ENCODE measurements at places on chromosomes 12 and 14.

DNA sequence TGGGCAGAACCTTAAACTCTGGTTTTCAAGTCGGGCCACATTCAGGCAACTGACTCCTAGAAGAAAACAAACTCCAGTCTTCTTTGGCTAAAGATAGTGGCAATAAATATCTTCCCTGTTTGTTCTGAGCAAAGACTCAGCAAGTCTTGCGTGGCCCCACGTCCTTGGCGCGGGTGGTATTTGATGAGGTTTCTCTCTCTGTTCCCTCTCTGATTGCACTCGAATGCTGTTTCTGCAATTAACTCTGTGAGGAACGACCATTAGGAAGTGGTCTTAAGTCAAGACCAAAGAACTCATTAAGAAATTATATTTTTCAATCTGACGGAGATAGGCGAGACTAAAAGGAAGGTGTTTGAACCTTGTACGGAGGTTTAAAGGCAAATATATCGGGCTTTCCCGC, 177.6 kb downstream of the TMEM132C start:
- no peak for DNase-seq

GRCh38 chr14:66081594-66082376, 404.4 kb upstream of the CCDC196 start:
- no peak for DNase-seq

- no peak for DNase-seq
Measured at GRCh38 chr12:101166866-101167265, 43.2 kb downstream of the SLC5A8 start.

GRCh38 chr12:68636268-68636667, 25.6 kb downstream of the RAP1B start:
- no peak for DNase-seq

DNA sequence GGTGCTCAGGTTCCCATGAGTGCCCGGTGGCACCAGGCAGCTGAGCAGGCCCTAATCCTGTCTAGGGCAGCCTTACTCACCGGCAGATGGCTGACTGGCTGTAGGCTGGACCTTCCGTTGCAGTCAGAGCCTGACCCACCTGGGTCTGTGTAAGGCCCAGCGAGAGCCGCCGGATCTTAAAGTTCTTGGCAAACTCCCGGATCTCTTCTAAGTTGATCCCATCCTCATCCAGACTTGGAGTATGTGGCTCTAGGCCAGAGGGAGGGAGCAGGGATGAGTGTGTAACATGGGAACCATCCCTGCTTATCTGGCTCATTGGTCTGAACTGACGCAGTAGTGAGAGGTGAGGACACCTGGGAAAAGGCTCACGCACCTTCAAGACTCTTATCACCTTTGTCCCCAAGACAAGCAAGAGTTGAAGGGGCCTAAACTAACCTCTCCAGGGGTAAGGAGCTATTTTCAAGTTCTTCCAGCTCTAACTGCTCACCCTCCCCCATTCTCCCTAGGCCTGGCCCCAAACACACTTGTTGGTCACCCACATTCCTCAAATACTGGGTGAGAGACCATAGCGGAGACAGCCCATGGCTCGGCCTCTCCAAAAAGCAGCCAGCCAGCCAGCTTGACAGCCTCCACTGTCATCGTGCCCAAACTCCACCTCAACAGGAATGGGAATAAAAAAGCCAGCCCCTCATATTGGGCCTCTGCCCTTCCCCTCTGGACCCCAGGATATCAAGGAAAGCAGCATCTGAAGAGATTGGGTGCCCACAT, 18.8 kb upstream of the TFCP2 start:
- no peak for DNase-seq

DNA sequence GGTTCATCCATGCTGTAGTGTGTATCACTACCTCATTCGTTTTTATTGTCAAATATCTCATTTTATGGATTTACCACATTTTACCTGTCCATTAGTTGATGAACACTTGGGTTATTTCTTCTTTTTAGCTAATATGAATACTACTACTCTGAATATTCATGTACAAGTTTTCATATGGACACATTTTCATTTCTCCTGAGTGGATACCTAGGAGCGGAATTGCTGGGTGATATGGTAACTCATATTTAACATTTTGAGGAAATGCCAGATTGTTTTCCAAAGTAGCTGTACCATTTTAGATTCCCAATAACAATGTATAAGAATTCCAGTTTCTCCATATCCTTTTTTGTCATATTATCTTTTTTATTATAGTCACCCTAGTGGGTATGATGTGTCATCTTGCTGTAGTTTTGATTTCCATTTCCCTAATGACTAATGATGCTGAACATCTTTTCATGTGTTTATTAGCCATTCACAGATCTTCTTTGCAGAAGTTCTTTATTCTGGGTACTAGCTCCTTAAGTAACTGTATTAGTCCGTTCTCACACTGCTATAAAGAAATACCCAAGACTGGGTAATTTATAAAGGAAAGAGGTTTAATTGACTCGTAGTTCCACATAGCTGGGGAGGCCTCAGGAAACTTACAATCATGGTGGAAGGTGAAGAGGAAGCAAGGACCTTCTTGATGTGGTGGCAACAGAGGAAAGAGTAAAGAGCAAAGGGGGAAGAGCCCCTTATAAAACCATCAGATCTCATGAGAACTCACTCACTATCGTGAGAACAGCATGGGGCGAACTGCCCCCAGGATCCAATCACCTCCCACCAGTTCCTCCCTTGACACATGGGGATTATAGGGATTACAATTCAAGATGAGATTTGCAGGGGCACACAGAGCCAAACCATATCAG, 11.9 kb downstream of the NRDE2 start:
- DNase-seq: no peak

DNA sequence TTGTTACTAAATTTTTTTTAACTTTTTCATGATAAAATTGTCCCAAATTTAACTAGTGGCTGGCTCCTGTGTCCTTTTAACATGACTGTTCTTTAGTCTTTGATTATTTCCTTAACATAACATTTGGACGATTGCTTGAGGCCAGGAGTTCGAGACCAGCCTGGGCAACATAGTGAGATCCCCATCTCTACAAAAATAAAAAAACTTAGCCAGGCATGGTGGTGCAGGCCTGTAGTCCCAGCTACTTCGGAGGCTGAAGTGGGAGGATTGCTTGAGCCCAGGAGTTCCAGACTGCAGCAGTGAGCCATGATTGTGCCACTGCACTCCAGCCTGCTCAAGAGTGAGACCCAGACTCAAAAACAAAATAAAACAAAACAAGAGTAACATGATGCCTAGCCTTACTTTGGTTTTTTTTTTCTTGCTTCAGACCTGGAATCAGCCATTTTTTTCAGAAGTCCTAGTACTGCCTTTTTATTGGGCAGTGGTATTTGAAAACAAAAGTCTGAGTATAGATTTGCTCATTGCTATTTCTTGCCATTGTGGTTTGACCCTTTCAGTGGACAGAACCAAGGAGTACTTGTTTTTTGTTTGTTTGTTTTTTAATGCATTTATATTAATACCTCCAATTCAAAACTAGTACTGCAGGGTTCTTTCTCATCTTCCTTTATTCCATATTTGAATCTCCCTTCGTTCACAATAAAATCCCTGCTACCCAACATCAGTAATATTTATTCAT, 4.8 kb downstream of the TOGARAM1 start:
- no peak for DNase-seq

- DNase-seq: no peak
Measured at GRCh38 chr14:82230748-82231147, 697.1 kb upstream of the SEL1L start.

- no peak for DNase-seq
Measured at GRCh38 chr12:27826076-27826475, 46.0 kb upstream of the MANSC4 start.

- no peak for DNase-seq
Measured at GRCh38 chr14:75521415-75522199, 662 bp upstream of the BATF start.

DNA sequence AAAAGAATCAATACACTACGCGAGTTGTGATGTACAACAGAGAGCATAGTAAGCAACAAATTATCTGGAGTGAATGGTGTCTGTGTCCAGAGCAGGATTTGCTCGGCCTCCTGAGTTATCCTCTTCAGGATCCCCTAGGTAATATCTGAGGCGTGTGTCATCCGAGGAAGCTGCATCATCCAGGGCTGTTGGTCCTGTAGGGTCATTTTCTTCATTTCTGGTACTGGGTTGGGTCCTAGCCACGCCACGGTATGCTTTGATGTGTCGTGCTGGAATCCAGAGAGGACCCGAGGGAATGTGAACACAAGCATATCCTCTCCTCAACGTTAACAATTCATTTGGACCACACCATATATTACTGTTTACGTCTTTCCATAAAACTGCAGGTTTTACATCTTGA, 19.0 kb upstream of the CLEC4E start:
- no peak for DNase-seq

DNA sequence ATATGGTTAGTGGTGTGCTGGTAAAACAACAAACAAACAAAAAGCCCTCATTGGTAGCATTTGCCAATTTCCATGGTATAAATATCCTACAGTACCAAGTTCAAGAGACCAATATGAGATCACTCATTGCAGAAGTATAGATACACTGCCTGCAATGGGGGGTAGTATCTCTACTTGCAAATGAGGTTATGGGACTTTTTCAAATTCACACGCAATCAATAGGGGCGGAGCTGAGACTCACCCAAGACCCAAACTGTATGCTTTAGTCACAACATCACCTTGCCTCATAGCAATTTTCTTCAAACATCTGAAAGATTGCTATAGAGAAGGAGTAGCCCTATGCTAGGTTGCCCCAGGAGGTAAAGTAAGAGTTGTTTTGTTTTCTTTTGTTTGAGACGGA, 93.7 kb downstream of the VCPKMT start:
- no peak for DNase-seq

DNA sequence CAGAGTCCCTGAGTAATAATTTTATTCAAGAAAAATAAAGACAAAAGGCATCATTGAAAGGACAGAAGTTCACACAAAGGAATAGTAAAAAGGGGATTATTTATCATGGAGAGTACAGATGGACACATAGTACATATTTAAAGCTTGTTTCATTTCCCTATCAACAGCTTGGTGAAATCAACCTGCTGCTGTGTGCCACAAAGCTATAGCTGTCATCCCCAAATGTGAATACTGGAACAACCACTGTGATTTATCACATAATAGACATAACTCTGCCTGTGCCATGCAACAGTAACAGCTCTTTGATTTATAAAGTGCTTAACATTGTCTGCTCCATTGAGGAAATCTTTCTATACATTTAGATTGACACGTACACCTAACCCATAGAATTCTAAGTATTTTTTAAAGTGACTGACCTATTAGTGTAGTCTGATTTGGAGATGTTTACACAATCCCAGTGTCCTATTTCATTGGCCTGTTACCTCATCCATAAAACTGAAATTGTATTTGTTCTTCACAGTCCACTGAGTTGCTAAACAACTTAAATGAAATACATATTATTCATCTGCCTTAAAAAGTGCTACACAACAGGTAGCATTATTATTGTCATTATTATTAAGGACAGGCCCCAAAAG, 3.3 kb downstream of the NEMF start:
- DNase-seq: no peak

DNA sequence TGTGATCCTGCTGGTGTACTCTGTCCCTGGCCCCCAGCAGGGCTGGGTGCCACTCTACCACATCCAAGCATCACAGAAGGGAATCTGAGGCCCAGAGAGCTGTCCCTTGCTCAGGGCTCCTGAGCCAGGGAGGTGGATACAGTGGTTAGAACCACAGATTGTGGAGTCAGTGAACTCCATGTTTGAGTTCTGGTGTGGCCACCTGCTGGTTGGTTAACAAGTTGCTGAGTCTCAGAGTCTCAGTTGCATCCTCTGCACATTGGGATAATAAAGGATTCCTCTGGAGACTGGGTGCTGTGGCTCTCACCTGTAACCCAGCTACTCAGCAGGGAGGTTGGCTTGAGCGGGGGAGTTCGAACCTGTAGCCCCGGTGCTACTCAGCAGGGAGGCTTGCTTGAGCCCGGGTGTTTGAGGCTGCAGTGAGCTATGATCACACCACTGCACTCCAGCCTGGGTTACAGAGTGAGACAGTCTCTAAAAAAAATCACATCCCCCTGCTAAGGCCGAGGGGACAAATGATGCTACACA, 39.4 kb downstream of the MVK start:
- DNase-seq: no peak

- DNase-seq: no peak
Measured at GRCh38 chr14:32710231-32710671, 228.4 kb upstream of the NPAS3 start.

GRCh38 chr14:24108336-24108874, 6.2 kb upstream of the DCAF11 start:
- DNase-seq: no peak

DNA sequence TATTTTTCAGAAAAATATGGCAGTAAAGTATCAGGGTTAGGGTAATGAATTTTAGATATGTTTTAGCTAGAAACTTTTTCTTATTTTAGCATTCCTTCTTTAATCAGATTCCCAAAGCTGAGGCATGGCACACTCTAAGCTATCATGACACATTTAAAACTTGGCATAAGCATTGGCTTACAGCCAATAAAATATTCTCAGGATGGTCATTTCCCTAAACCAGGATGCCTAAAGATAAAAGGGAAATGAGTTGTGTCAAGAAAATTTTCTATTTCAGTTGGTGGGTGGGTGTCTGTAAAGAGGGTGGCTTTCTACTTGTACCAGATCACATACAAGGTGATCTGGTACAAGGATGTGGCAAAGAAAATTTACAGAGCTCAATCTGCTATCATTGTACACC, 47.8 kb downstream of the PEBP1 start:
- no peak for DNase-seq

- no peak for DNase-seq
Measured at GRCh38 chr14:68722968-68723566, 69.8 kb downstream of the ZFP36L1 start.

DNA sequence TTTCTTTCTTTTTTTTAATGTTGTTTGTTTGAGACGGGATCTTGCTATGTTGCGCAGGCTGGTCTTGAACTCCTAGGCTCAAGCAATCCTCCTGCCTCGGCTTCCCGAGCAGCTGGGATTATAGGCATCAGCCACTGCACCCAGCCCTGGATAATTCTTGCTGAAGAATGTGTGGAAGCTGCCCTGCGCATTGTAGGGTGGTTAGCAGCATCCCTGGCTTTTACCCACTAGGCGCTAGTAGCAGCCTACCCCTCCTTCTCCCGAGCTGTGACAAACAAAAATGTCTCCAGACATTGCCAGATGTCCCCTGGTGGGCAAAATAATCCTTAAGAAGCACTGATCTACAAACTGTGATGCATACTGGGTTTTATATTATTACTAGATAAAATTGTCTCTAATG, 6.6 kb downstream of the DCAF4 start:
- no peak for DNase-seq

- peak; percentile 22 for DNase-seq
Measured at GRCh38 chr14:69685716-69686115, 74.3 kb downstream of the SUSD6 start.

DNA sequence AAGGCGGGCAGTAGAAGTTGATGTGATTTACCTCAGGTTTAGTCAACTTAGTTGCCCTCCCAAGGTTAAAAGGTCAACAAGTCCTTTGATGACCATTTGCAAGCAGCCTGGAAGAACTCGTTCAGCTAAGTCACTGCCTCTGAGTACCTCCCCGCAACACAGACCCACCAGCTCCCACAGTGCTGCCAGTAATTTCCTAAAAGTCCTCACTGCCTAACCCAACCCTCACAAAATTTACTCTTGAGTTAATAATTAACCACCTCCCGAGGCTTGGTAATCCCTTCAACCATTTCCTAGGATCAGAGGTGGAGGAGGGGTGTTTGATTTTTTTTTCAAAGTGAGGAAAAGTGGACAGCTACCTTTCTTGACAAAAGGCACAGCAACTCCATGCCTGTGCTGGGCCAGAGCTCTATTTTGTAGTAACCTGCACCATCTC, 55.8 kb downstream of the MAP3K9 start:
- DNase-seq: no peak

All from activated effector memory CD4-positive, alpha-beta T cell treated with Interleukin-2 at 50 U/mL for 16 hours (primary cell).